ENCODE measurements at places on chromosomes 4 and X. TPM values are rescaled to one million over a fixed set of nuclear protein-coding genes. Genes with fewer than 3 reads are reported as not detected.

SHROOM2 gene
- 41.9 TPM for total RNA-seq

PLAC1 gene
- 0.15 TPM for total RNA-seq

SLC9B1 gene
- total RNA-seq, result 0.24 TPM

SSX1 gene
- not detected for total RNA-seq

PTPN13 gene
- 10.5 TPM for total RNA-seq

MSANTD1 gene
- total RNA-seq, result 0.64 TPM

XAGE1B gene
- not detected for total RNA-seq

MAGEA4 gene
- total RNA-seq, result not detected

ZCCHC12 gene
- total RNA-seq, result 0.29 TPM

SH3D19 gene
- total RNA-seq, result 79.8 TPM

IL2 gene
- total RNA-seq, result not detected

CT45A1 gene
- total RNA-seq, result not detected

MGAT4D gene
- not detected for total RNA-seq

RHOXF1 gene
- total RNA-seq, result not detected

ANKRD37 gene
- 6.8 TPM for total RNA-seq

CXCL1 gene
- total RNA-seq, result 404 TPM

CRMP1 gene
- 23.8 TPM for total RNA-seq

ZNF711 gene
- 1.4 TPM for total RNA-seq

MAGEA2 gene
- not detected for total RNA-seq

CXCL3 gene
- 21.2 TPM for total RNA-seq

NEUROG2 gene
- total RNA-seq, result not detected

ADGRG4 gene
- 0.29 TPM for total RNA-seq

COX7B2 gene
- not detected for total RNA-seq

CYBB gene
- not detected for total RNA-seq

Measured in glomerular endothelial cell (primary cell).